ENCODE measurements at places on chromosomes 1 and 21. TPM values are rescaled to one million over a fixed set of nuclear protein-coding genes. Genes with fewer than 3 reads are reported as not detected.

GRCh38 chr21:42266971-42267556 lies 48.1 kb downstream of the ABCG1 start:
- no peaks in the 10 kb centered on the region for H3K36me3 ChIP-seq
- DNase-seq: no peak
- H3K4me3 ChIP-seq: no peak overlapping the region

- H3K4me3 ChIP-seq: no peak overlapping the region
- H3K36me3 ChIP-seq: peaks cover 6% of the 10 kb centered on the region
- DNase-seq: no peak
- H3K27ac ChIP-seq: no peak overlapping the region
- H3K4me1 ChIP-seq: no peaks in the 10 kb centered on the region
- H3K27me3 ChIP-seq: no peaks in the 10 kb centered on the region
Measured at GRCh38 chr1:239956263-239956662, 135.4 kb upstream of the FMN2 start.

GRCh38 chr1:231000639-231001038 lies 21.7 kb downstream of the ARV1 start:
- no peaks in the 10 kb centered on the region for H3K4me1 ChIP-seq
- H3K27ac ChIP-seq: no peak overlapping the region
- H3K36me3 ChIP-seq: peaks cover 39% of the 10 kb centered on the region

The ERG gene
- not detected for total RNA-seq

The OR2T2 gene
- not detected for total RNA-seq

DNA sequence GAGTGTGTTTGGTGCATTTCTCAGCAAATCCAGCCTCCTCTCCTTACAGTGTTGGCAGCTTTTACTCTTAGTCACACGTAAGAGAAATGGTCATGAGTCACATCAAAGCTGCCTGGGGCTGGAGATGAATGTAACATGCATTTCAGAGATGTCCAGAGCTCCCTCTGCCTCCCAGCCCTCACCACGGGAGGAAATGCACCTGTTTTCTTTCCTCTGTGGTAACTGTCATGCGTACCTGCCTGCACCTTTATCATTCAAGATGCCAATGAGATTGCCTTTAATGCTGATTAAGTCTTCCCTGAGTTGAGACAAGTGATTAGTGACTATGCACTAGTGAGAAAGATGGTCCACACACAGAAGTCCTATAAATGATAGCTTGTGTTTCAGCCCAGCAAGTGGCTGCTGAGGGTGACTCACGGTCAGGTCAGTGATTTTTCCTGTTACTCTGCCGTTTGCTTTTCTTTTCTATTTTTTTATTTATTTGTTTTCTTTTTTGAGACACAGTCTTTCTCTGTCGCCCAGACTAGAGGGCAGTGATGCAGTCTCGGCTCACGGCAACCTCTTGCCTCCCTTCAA lies 277.3 kb upstream of the FMN2 start:
- H3K36me3 ChIP-seq: no peaks in the 10 kb centered on the region
- no peak overlapping the region for H3K27ac ChIP-seq
- no peak overlapping the region for H3K4me3 ChIP-seq
- peaks cover 4% of the 10 kb centered on the region for H3K27me3 ChIP-seq
- no peak for DNase-seq

DNA sequence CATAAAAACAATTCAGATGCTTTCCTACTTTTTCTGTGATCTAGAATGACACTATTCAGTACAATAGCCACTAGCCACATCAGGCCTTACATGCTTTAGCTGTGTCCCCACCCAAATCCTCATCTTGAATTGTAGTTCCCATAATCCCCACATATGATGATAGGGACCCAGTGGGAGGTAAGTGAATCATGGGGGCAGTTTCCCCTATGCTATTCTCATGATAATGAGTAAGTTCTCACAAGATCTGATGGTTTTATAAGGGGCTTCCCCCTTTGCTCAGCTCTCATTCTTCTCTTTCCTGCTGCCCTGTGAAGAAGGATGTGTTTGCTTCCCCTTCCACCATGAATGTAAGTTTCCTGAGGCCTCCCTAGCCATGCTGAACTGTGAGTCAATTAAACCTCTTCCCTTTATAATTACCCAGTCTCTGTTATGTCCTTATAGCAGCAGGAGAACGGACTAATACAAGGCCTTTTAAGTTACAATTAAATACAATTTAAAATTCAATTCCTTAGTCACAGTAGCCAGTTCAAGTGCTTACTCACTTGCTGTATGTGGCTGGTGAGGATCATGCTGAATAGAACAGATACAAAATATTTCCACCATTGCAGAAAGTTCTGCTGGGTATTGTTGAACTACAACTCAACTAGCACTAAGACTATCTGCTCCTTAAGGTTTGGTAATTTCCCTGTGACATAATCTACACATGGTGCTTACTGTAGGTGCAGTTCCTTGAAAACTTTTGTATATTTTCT lies 106.7 kb downstream of the SCMH1 start:
- no peaks in the 10 kb centered on the region for H3K27me3 ChIP-seq
- H3K27ac ChIP-seq: no peak overlapping the region
- no peak overlapping the region for H3K4me3 ChIP-seq
- H3K4me1 ChIP-seq: no peaks in the 10 kb centered on the region

DNA sequence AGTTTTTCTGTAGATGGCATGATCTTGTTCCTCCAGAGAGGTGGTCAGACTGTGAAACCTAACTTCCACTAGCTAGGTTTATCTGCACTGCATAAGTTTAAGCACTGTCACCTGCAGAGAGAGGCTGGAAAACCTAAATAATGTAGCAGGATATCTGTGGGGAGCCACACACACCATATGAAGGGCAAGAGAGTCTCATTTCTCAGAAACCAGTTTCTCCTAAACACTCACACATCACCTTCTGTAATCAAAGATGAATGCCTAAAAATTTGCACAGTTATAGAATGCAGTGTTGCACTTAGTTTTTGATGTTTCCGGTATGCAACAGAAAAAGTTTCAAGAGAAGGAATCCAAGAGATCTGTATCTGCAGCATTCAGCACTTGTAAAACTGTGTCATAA lies 654.6 kb downstream of the ADGRL2 start:
- no peak overlapping the region for H3K27ac ChIP-seq
- peaks cover 10% of the 10 kb centered on the region for H3K36me3 ChIP-seq
- no peaks in the 10 kb centered on the region for H3K4me1 ChIP-seq
- DNase-seq: no peak

DNA sequence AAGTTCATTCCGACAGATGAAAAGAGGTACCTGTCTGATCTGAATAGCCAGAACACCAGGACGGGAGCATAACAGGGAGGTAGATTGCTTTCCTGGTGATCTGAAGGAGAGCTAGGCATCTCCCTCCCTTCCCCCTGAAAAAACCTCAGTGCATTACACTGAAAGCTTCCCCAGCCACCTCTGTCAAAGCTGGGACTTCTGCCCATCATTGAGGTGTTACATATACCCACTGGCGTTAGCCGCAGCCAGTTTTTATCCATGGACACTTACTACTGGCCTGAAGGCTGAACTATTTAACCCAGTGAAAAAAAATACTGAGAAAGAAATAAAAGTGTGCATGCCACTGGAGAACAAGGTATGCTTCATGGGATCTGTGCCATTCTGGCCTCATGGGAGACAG lies 568.3 kb upstream of the ADAMTS5 start:
- H3K4me3 ChIP-seq: no peak overlapping the region
- no peaks in the 10 kb centered on the region for H3K36me3 ChIP-seq
- no peaks in the 10 kb centered on the region for H3K27me3 ChIP-seq
- peaks cover 7% of the 10 kb centered on the region for H3K4me1 ChIP-seq
- no peak overlapping the region for H3K27ac ChIP-seq

The CLDN8 gene
- total RNA-seq: not detected

The MRAP gene
- total RNA-seq: not detected

The GBP6 gene
- not detected for total RNA-seq

GRCh38 chr1:205750138-205751035 lies at the start of gene NUCKS1:
NUCKS1 (minus strand) TSS chr1:205750182; CDS start chr1:205749973, 209 bp downstream.
- peak within 1 kb of the TSS; percentile 93 for H3K4me3 ChIP-seq
- peak; percentile 94 for DNase-seq
- peaks cover 17% of the 10 kb centered on the region for H3K4me1 ChIP-seq
- H3K27ac ChIP-seq: peak within 1 kb of the TSS; percentile 95
- peaks cover 5% of the 10 kb centered on the region for H3K27me3 ChIP-seq

DNA sequence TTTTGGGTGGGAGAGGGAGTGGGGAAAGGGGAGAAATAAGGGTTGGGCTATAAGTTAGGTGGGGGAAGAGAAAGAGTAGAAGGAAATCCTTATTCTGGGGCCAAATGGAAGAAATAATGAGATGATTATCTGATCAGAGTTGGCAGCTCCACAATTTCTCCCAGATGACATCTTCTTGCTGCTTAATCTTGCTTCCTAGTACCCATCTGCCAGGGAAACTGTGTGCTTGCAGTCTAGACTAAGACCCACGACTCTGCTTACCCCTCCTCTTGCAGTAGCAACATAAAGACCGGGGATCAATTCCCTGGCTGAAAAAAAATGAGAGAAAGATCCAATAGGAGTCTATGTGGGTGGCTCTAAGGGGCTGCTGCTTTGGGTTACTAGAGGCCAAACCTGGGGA lies 95.6 kb downstream of the PAPPA2 start:
- H3K4me1 ChIP-seq: peaks cover 19% of the 10 kb centered on the region
- DNase-seq: no peak
- H3K4me3 ChIP-seq: no peak overlapping the region
- H3K27ac ChIP-seq: no peak overlapping the region
- H3K27me3 ChIP-seq: peaks cover 7% of the 10 kb centered on the region

GRCh38 chr1:238466459-238466858 lies 575.7 kb upstream of the ZP4 start:
- DNase-seq: no peak
- H3K4me3 ChIP-seq: no peak overlapping the region
- no peaks in the 10 kb centered on the region for H3K36me3 ChIP-seq

DNA sequence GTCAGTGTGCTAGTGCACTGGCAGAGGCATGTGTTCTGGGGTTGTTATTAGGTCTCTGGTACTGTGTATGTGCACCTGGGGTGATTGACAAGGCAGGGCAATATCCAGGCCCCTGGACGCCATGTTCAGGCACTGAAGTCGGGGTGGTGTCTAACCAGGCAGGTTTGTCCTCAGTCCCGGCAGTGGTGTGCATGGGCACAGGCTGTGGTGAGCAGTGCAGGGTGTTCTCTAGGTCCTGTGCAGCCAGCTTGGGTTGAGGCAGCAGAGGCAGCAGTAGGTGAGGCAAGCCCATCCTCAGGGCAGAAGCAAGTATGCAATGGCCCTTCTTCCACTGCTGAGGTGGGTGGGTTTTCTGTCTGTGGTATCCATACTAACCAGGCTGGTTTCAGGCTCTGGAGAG lies 252.3 kb upstream of the LRRC7 start:
- DNase-seq: no peak
- peak overlapping the region; percentile 81 for H3K27ac ChIP-seq
- H3K27me3 ChIP-seq: no peaks in the 10 kb centered on the region
- H3K36me3 ChIP-seq: peaks cover 13% of the 10 kb centered on the region

- H3K27me3 ChIP-seq: peaks cover 5% of the 10 kb centered on the region
- H3K27ac ChIP-seq: peak overlapping the region; percentile 8
- no peak for DNase-seq
- H3K4me3 ChIP-seq: no peak overlapping the region
Measured at GRCh38 chr1:181430015-181430885, 53.1 kb upstream of the CACNA1E start.

DNA sequence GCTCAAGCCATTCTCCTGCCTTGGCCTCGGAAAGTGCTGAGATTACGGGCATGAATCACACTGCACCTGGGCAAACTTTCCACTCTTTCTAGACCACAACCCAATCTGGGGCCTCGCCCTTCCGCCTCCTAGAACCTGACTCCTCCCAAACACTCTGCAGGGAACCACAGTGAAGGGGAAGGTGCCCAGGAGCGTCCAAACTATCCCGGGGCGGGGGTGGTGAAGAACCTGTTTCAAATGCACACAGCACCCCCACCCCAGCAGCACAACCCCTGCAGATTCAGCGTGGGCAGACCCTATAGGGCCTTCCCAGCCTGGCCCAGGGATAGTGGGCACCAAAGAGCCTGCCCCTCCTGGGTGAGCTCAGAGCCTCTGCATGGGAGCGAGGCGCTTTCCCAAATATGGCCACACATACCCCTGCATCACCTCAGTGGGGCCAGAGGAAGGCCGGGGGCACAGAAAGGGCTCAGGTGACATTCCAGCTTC lies 86.9 kb downstream of the STUM start:
- H3K4me3 ChIP-seq: no peak overlapping the region
- no peaks in the 10 kb centered on the region for H3K27me3 ChIP-seq
- no peak overlapping the region for H3K27ac ChIP-seq
- no peak for DNase-seq

Data from glutamatergic neuron (in vitro differentiated cells).